Fibroblast of lung (primary cell): ENCODE measurements at places on chromosomes 3 and 15. TPM values are rescaled to one million over a fixed set of nuclear protein-coding genes. Genes with fewer than 3 reads are reported as not detected.

GRCh38 chr3:187377842-187378241 is 9.7 kb downstream of the RTP4 start:
- no peaks in the 10 kb centered on the region for H3K36me3 ChIP-seq
- no peak for DNase-seq
- H3K4me1 ChIP-seq = no peaks in the 10 kb centered on the region
- H3K4me3 ChIP-seq = no peak overlapping the region
- no peak overlapping the region for H3K27ac ChIP-seq

GRCh38 chr15:36914960-36915808 is 185.2 kb downstream of the MEIS2 start:
- no peaks in the 10 kb centered on the region for H3K27me3 ChIP-seq
- peaks cover 5% of the 10 kb centered on the region for H3K4me1 ChIP-seq
- peak; percentile 64 for DNase-seq

- no peaks in the 10 kb centered on the region for H3K36me3 ChIP-seq
- H3K27ac ChIP-seq = no peak overlapping the region
- peak; percentile 29 for DNase-seq
- H3K4me1 ChIP-seq = no peaks in the 10 kb centered on the region
- H3K27me3 ChIP-seq = no peaks in the 10 kb centered on the region
- H3K4me3 ChIP-seq = no peak overlapping the region
Measured at GRCh38 chr3:29972320-29972993, 633.9 kb upstream of the TGFBR2 start.

DNA sequence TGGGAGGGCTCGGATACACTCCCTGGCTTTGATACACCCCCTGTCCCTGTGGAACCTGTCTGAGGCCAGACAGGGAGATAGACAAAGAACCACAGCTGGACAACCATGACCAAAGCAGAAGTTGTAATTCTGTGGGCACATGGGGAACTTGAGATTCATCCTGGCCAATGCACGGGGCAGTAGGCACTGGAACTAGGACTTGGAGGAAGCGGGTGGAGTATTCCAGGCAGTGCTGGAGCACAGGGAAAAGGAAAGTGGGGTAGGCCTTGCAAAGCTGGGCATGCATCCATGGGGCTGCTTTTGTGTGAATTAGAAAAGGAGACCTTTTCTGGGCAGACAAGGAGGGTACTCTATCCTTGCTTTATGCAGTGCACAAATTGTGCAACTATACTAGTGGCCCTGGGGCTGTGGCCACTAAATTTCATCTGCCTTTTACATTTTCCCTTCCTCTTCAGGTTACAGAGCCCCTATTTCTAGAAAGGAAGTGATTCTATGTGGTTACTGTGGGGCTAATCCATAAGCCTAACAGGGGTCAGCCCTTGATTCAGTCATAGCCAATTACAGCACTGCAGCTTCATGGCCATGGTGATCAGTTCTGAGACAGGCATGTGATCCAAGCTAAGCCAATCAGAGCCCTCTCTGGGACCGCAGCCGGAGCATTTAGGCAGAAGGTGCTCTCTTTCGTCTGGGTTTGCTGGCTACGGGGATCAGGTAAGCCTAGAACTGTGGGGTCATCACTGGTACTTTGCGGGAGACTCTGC is 21.0 kb downstream of the CRABP1 start:
- no peak overlapping the region for H3K4me3 ChIP-seq
- H3K27ac ChIP-seq = no peak overlapping the region
- H3K27me3 ChIP-seq = no peaks in the 10 kb centered on the region
- no peaks in the 10 kb centered on the region for H3K36me3 ChIP-seq

AGTR1 gene
- total RNA-seq = 1.2 and 1.5 TPM in 2 replicates
